ENCODE measurements at places on chromosomes 4 and X.

GRCh38 chr4:147596981-147597380 is 20.2 kb upstream of the TMEM184C start:
- DNase-seq, result no peak

DNA sequence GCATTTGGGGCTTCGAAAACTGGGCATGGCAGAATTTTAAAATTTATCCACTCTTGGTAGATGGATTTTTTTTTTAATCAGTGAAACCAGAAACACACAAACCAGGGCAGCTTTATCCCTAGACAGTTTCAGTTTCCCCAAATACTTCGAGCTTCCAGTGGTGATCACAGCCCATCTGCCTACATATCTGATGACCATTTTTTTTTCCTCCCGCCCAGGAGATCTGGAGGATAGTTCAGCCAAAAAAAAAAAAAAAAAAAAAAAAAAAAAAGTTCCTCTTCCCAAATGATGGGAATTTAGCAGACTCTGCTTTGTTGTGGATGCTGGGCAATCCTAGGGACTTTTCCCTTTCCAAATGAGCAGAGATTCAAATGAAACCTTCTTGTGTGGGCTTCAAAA is 1.0 kb upstream of the TBC1D9 start:
- DNase-seq, result no peak

DNA sequence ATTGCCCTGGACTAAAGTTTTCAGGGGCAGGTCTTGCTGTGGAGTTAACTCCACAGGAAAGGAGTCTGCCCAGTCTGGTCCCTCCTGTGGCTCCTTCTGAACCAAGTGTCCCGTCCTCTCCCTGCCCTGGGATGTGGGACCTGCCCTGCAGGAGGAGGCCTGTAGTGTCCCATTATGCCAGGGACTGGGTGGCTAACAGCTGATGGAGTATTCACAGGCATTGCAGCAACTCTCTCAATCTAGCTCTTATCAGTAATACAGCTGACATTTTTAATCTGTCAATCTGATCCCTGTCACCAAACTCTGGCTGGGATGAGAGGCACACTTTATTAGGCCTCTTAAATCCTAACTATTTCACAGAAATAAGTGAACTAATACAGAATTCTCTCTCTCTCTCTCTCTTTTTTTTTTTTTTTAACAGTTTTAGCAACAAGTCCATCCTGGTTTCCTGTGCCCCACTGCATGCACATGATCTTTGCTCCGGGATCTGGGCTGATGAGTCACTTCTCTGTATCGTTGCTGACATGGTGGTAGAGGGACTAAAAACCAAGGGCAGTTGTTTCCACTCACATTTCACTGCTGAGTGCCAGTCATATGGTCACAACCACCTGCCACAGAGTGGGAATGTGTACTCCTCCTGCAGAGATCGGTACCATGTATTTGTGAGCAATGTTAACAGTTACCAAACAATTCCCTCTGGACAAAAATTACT is 39.1 kb downstream of the HAND2 start:
- peak; percentile 65 for DNase-seq

- no peak for DNase-seq
These were observed 26.2 kb downstream of the TRMT10A start for GRCh38 chr4:99537674-99538073.

DNA sequence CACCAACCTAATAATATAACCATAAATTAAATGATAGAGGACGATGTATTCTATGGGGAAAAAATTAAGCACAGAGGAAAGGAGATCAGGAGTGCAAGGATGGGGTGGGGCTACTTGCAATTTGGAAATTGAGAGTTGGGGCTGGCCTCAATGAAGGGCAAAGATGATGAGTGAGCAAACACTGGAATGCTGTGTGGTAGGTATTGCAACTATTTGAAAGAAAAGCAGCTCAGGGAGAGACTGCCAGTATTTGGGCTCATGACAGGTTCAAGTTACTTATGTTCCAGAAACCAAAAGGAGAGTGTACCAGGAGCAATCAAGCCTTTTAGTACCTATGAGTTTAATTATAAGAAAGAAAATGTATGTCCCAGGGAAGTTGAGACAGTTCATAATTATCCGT is 47.4 kb downstream of the ASIC5 start:
- no peak for DNase-seq

- no peak for DNase-seq
These were observed 84.5 kb downstream of the PPP2R2C start for GRCh38 chr4:6387946-6388345.

All from small intestine (tissue), 16 donors.